Activated CD4-positive, alpha-beta T cell treated with anti-CD3 and anti-CD28 coated beads, Interleukin-2, amount 10 ng/mL, durations not matched to agents 7 days and 5 days (primary cell): ENCODE measurements at places on chromosomes 5 and 9.

DNA sequence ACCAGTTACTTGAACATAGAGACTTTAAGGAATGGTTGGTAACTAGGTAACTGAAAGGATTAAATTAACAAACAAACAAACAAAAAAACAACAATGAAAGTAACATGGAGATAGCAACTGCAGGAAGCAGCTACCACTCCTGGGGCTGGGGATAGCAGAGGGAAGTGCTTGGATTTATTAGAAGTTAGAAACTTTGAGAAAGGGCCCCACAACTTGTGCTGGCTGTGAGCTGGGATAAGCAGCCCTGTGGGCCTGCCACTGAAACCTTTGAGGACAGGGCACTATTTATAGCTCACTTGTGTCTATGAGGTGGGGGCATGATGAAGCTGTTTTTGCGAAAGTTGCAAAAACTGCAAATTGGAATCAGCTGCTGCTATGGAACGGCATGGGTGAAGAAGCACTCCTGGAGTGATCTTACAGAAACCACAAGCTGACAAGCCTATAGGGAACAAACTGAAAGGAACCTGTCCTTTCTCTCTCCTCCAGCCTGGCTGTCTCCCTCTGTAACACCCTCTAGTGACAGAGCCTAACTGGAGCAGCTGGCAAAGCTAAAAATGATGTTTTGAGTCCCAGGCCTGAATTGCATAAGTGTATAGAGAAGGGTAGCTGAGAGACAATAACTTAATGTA, 91.4 kb upstream of the RANBP6 start:
- no peak for DNase-seq

DNA sequence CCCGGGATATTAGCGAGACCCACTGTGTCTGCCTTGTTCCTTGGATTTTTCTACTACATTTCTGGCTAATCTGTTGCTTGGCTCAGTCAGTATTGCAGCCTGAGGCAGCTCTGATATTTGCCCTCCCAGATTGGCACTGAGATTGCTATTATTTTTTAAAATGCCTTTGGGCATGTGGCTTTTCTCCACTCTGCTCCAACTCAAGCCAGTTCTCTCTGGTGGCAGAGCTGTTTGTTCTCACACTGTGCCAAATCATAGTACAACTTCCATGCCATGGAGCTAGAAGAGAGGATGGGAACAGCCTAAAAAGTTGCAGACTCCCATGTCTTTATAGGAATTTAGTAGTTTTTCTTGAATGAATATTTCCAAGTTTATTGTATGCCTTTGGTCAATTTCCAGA, 155.9 kb upstream of the ATP10B start:
- DNase-seq: no peak

DNA sequence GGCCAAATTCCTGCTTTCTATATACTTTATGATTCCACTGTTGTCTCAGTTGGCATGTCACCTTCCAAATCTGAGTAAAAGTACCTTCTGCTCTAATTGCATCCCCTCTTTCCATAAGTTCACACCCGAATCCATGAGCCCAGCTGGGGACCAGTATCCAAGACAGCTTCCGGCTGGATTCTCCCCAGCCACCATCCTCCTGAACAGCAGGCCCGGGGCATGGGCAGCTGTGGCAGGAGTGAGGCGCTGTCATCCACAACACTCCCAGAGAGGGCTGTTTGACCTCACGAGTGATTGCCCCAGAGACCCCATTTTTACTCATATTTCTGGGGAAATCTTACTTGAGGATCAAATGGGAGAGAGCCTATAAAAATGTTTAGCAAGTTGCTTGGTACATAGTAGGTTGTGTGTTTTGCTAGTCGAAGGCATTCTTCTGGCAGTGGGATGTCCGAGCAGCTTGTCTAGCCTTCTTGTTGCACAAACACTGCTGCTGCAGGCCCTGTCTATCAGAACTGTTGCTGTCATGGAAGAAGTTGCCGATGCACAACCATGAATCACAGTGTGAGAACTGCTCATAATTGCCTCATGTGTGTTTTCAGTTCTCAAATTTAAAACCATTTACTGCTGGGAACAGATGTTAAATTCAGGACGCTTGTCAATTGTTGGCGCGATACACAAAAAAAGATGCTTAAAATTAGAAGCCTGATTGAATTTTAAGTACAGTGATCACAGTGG, 93.8 kb downstream of the HSPA4 start:
- DNase-seq: no peak

DNA sequence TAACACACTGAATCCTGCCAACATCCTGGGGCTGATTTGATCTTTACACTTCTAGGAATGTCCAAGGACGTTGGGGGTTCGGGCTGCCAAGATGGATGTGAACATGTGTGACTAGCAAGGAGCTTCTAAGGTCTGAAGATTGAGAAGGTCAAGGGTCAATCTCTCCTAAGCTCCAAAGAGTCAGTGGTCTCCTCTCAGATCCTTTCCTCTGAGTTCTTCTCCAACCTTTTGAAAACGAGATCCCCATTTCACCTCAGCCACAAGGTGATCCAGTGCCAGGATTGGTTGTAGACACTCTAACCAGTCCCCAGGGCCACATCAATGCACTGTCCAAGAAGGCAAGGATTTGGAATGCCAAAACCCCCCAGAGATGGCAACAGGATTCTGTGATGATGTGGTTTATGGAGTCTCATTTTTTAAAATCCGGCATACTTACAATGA, 266.8 kb downstream of the NDUFS4 start:
- no peak for DNase-seq

- DNase-seq: no peak
Measured at GRCh38 chr9:547314-547713, 294.2 kb upstream of the DMRT1 start.

DNA sequence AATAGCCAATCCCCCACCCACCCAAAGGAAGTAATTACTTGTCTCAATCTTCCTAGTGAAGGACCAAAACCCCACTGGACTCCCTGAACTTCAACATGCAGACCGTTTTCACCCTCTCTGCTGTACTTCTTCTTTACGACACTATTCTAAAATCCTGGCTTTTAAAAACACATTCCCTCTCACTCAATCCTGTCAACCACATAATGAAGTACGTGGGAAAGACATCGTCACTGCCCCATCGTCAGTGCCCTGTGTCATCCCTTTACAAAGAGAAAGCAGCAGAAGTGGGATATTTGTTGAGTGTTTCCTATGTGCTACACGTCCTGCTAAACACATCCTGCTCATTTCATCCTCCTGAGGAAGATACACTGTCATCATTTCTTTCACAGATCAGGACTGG, 54.2 kb downstream of the MAPKAP1 start:
- no peak for DNase-seq

GRCh38 chr5:75885849-75886596, 168.8 kb upstream of the POC5 start:
- no peak for DNase-seq

GRCh38 chr5:150457121-150457520, 7.6 kb upstream of the RPS14 start:
- no peak for DNase-seq

DNA sequence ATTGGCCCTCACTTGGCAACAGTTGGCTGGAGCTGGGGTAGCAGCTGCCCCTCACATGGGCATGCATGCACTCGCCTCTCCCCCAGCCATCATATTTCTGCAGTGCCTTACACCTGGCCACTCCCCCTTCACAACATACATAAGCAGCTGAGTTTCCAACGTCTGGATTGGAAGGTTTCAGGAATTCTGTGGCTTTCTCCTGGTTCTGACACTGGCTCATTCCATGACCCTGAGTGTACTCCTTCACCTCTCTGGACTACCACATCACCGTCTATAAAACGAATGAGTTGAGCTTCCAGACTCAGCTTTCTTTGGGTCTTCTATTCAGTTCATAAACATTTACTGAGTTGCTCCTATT, 84.3 kb downstream of the GALNT10 start:
- DNase-seq: no peak

- no peak for DNase-seq
Measured at GRCh38 chr5:60505373-60506171, 194.4 kb downstream of the DEPDC1B start.

GRCh38 chr9:70607926-70608325, 193.5 kb upstream of the KLF9 start:
- DNase-seq: no peak

- no peak for DNase-seq
Measured at GRCh38 chr5:117671551-117671950, 1096.9 kb upstream of the SEMA6A start.

- no peak for DNase-seq
Measured at GRCh38 chr5:172664018-172664417, 23.0 kb downstream of the NEURL1B start.

DNA sequence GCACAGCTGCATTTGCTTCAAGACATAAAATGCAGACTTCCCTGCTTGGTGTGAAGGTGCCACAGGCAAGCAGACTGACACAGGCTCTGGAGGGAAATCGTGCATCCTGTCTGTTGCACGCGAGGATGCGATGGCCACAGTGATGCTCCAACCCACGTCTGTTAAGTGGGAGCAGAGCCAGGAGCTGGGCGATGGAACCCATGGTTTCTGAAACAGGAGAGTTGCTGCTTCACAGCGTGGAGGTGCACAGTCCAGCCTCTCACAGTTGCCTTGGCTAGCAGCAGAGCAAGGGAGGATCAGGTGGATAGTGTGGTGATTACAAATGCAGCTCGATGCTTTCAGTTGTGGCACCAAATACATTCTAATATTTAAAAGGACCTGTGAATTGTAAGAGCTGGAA, 108.8 kb downstream of the TENT4A start:
- no peak for DNase-seq

DNA sequence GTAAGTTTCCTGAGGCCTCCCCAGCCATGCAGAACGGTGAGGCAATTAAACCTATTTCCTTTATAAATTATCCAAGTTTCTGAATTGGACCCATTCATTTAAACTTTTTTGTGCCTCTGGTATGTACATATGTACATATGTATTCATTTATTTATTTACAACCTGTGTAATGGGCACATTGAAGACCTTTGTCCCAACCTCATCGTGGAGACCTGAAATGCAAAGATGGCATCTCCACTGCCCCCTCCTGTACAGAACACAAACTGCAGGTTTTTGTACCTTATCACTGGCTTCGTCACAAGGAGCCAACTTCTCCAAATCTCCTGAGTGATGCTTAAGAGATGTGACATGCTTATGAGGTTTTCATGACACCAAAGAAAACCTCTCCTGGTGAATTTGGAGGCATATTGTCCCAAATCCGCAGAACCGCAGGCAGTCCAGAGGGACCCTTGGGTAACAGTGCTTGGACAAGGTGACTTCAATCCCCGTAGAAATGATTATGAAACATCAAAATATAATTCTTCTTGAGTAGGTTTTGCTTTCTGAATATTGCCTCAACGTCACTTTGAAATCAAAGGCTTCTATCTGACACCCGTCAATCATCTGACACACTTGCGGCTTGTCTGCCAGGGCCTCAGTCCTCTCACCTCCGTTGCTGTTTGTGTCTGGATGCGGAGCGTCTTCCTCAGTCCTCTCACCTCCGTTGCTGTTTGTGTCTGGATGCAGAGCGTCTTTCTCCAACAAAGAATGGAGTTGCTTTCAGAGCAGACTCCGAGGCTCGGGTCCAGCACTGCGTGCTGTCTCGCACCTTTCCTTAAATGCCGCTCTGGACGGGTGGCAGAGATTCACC, 135.0 kb upstream of the IRX4 start:
- DNase-seq: peak; percentile 43
